ENCODE measurements at places on chromosomes 2 and 18.
A peak's percentile ranks its signal among the peaks of the same experiment; 100 is the strongest.

DNA sequence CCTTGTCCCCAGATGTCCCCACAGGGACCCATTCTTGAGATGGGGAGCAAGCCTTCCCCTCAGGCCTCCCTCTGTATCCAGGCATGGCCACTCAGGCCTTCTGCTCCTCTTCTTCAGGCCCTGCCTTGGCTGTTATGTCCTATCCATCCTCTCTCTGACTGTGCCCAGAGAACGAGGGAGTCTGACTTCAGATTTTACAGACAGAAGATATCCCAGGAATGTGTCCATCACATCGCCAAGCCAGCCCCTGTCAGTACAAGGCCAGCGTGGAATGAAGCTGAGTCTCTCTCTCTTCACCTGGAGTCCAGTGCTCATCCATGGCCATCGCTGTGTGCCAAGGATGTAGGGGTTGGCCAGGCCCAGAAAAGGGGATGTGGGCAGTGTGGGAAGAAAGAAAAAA lies 57.6 kb downstream of the SDC1 start:
- DNase-seq = no peak

- no peak for DNase-seq
Observed at GRCh38 chr18:55320424-55321264, 267.3 kb downstream of the TCF4 start.

DNA sequence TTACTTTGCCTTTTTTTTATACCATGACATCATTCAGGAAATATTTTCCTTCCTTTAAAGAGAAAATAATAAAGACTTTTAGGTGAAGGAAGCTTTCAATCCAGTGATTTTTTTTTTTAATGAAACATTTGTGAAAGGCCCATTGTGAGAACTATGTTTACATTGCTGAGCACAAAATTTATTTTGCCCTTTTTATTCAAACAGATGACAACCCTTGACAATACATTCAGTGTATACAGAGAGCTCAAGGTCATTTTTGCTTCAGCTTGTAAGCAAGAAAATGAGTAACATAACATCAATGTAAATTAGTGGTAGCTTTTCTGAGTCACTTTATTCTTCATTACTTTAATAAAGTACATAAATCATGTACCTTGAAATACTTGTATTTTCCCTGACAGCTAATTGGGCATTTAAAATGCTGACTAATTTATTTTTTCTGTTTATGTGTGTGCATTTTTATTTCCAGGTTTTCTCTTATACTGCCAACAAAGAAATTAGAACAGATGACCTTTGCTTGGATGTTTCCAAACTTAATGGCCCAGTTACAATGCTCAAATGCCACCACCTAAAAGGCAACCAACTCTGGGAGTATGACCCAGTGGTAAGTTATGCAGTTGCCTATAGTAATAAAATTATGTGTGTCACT lies 121.6 kb downstream of the GALNT1 start:
- DNase-seq = no peak

- no peak for DNase-seq
Observed at GRCh38 chr2:33084433-33084832, 137.7 kb downstream of the LTBP1 start.

DNA sequence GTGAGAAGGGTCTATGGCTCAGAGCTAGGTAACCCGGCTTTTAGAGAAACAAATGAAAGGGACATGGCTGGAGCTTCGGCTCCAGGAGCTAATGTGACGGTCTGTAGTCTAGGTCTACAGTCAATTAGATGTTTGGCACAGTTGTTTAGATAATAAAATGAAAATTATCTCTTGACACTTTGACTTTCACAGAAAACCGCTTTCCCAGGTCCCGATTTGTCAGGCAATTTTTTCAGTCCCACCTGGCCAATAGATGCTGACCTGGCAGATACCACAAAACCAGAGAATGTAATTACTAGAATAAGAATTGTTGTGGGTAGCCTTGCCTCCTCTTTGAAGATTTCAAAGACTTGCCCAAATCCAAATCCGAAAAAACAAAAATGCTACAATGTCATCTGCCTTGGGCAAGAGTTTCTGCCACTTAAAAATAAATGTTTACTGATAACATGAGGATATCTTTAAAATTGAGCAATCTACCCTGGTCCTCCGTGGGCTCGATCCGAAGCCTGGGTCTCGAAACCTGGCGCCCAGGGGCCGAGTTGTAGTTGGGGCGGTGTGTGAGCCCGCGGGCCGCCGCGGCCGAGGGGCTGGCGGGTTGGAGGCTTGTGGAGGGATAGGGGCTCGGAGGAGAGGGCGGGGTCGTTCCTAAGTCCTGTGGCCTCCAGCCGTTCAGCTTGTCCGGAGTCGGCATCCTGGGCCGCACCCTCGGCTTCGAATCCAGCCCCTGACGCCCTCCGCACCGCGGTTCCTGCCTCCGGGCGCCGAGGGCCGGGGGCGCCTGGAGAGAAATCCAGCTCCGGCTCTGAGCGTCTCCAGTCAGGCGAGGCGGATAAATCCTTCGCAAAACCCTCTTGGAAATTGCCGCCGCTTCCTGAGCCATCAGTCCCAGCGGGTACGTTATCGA lies 2.3 kb downstream of the EMX1 start:
- no peak for DNase-seq

- no peak for DNase-seq
Observed at GRCh38 chr2:48332286-48332685, 197.7 kb upstream of the STON1 start.

DNA sequence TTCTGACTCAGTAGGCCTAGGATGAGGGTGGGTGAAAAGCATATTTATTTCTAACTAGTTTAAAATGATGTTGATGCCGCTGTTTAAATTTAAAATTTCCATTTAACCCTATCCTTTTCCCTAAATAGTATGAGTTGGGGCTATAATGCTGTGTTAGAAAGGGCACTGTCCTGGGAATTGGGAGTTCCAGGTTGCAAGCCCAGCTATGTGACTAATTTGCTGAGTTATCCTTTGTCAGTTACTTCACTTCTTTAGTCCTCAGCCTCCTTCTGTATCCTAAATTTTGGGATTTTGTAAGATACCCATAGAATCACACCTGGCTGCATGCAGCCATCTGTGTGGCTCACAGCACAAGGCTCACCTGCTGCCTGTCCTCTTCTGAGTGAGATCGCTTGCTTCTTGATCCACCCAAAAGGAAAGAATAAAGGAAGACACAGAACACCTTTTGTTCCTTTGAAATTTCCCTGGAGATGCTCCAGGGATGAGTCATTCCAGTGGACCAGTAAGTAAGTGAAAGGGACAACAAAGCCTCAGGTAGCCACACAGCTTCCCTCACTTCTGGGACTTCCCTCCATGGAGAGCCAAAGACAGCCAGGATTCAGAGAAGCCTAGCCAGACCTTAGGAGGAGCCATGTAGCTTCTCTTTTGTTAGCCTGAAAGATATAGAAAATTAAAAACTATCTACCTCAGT lies 97.2 kb downstream of the DTNA start:
- DNase-seq = no peak

DNA sequence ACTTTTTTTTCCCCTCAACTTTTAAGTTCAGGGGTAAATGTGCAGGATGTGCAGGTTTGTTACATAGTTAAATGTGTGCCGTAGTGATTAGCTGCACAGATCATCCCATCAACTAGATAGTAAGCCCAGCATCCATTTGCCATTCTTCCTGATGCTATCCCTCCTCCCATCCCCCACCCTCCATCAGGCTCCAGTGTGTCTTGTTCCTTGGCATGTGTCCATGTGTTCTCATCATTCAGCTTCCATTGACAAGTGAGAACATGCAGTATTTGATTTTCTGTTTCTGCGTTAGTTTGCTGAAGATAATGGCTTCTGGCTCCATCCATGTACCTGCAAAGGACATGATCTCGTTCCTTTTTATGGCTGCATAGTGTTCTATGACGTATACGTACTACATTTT lies 47.2 kb upstream of the STON1 start:
- DNase-seq = no peak

DNA sequence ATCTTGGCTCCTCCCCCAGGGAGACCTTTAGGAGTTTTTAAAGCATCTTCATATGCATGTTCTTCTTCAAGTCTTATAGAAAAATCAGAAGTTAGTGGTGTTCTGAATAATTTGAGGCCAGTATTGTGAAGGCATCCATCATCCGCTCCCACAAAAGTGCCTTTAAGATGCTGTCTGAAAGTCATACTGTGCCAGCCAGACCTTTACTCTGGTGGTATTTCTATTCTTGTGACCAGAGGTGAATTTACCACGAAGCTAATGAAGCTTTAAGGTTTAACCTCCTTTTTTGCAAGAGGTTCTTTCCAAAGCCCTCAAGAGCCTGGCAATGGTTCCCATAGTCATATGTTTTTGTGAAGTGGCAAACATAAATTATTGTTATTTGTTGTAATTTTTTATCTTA lies 54.3 kb downstream of the SLC40A1 start:
- no peak for DNase-seq

- DNase-seq = no peak
Observed at GRCh38 chr18:64566456-64566855, 417.6 kb upstream of the LINC00305 start.

- no peak for DNase-seq
Observed at GRCh38 chr2:11387100-11387390, 42.6 kb upstream of the ROCK2 start.

DNA sequence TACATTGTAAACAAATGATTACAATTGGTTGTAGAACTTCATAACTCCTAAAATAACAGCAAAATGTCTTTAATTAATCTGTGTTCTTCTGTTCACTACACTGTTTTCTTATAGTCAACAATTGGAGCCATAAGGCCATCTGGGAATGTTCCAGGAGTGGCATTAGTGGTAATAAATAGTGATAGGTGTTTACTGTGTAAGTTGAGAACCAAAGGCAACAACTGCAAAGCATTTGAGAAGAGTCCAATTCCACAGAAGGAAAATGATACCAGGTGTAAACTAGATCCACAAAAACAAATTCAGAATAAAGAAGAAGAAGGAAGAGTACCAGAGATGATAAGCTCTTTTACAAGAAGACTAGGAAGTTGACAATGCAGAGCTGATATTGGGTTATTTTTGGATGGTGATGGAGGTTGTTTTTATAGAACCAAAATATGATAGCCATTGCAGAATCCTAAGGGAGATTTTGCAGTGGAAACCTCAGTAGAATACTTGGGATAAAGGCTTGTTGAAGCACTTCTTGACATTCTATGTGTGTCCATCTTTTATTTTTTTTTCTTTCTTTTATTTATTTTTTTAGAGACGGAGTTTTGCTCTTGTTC lies 52.9 kb downstream of the ANTXR1 start:
- DNase-seq = no peak

DNA sequence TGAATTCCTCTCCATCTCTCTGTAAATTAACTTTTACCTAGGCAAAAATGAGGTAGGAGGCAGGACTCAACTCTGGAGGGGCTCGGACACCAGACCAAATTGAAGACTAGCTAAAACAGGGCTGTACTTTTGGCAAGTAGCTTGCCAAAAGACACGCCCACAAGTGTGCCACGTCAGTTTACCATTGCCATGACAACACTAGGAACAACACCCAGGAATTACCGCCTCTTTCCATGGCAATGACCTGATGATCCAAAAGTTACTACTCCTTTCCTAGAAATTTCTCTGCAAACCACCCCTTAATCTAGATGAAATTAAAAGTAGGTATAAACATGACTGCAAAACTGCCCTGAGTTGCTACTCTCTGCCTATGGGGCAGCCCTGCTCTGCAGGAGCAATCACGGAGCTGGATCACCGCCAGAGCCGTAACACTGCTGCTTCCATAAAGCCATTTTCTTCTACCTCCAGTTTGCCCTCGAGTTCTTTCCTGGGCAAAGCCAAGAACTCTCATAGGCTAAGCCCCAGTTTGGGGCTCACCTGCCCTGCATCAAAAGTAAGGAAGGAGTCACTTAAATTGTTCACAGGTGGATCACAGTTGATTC lies 66.0 kb upstream of the FAM136A start:
- peak; percentile 34 for DNase-seq

DNA sequence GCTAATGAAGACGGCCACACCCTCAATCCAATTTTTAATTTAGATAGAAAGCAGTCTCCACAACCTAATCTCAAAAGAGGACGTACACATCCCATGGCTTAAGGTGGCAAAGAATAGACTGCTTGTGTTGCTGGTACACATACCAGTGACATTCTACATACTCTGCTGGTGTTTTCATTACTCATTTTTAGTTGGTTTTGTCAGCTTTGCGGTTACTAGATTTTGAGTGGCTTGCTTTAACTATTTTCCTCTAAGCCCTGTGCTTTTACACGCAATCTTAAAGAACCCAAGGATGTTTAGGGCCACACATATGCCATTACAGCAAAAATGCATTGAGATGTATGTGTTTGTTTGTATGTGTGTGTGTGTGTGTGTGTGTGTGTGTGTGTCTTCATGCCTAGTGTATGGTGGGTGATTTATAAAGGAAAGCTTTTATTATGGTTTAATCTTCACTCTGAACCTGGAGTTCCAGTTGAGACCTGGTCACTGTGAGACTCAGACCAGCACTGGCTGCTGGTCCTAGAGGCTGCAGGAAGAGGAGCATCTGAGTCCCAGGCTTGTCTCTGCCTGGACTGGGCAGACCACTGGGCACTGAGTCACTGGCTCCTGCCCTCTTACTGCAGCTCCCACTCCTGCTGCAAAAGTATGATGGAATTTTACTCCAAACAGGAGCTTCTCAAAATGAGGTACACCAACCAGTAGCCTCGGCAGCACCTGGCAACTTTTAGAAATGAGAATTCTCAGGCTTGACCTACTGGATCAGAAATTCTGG lies 415.9 kb downstream of the NBAS start:
- DNase-seq = no peak

GRCh38 chr2:184031402-184032147 lies 566.8 kb upstream of the ZNF804A start:
- no peak for DNase-seq

DNA sequence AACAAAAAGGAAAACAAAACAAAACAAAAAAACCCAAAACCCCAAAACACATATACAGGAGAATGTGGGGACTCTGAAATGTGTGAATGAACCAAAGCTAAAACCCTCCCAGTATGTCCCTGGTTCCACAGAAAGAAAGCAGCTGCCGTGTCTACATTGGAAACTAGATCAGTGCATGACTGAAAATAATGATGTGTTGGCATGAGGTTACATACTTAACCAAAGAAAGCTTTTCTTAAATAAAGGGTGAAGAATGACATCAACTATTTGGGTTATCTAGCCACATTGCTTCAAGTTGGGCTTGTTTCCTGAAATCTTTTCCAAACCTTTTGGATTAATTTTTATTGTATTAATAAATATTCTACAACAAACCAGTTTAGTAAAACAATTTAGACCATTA lies 91.9 kb upstream of the FN1 start:
- no peak for DNase-seq

DNA sequence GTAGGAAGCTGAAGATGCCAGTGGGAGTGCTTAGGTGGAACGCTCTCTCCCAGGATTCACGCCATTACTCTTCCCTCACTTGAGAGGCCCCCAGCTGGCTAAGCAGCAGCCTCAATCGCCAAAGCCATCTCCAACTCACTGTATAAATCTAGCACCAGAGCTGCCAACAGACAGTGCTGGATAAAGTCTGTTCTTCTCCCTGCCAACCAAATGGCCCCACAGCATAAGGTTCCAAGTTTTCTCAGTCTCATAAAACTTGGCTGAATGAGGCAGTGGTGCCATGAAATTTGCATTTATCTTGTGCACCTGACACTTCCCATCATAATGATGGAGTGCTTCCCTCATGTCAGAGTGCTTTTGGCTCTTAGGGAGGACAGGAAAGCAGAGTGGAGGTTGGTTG lies 428.2 kb upstream of the ETAA1 start:
- no peak for DNase-seq
